ENCODE measurements at places on chromosomes 4 and X. TPM values are rescaled to one million over a fixed set of nuclear protein-coding genes. Genes with fewer than 3 reads are reported as not detected.

Gene CD38
- 55.1 TPM for total RNA-seq

DNA sequence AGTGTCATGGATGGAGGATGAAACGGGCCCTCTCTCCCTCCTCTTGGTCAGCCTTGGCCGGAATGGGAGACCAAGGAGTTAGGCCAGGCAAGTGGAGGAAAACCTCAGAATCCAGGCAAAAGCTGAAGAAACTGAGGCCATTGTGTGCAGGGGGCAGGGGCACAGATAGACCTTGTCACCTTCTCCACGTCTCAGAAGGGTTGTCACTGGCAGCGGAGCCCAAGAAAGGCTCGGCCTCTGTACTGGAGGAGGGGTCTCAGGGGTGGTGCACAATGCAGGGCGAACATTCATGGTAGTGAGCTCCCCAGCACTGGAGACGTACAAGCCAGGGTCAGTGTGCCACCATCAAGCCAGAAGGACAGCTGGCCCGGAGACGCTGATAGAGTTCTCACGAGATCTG, 139.5 kb downstream of the CPZ start:
- H3K27me3 ChIP-seq = no peaks in the 10 kb centered on the region
- H3K27ac ChIP-seq = no peak overlapping the region
- no peaks in the 10 kb centered on the region for H3K36me3 ChIP-seq
- DNase-seq = peak; percentile 49
- H3K4me3 ChIP-seq = no peak overlapping the region
- no peaks in the 10 kb centered on the region for H3K4me1 ChIP-seq

GRCh38 chr4:71532407-71532806, 193.6 kb downstream of the SLC4A4 start:
- no peaks in the 10 kb centered on the region for H3K27me3 ChIP-seq
- no peak for DNase-seq
- H3K4me1 ChIP-seq = no peaks in the 10 kb centered on the region
- no peak overlapping the region for H3K27ac ChIP-seq

Gene MID2
- total RNA-seq = 10.1 TPM

- H3K4me1 ChIP-seq = no peaks in the 10 kb centered on the region
- no peak overlapping the region for H3K4me3 ChIP-seq
- H3K36me3 ChIP-seq = no peaks in the 10 kb centered on the region
- H3K27ac ChIP-seq = no peak overlapping the region
- H3K27me3 ChIP-seq = no peaks in the 10 kb centered on the region
These were observed 21.7 kb upstream of the CD40LG start for GRCh38 chrX:136626237-136626636.

DNA sequence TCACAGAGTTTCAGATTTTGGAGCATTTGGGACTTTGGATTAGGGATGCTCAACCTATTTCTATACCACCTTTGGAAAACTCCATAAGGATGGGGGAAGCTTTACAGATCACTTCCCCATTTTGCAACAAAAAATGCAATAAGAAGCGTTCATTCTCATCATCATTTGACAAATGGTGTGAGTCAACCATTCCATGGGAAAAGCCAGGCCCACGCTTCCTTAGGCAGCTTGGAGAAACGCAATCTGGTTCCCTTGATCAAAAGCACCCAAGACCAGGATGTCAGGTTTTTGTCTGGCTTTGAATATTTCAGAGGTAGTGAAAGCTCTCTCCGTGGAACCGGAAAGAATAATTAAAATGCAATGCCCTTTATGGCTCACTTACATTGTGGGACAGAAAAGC, 79.3 kb upstream of the C4orf50 start:
- H3K4me1 ChIP-seq = no peaks in the 10 kb centered on the region
- H3K4me3 ChIP-seq = no peak overlapping the region
- H3K27ac ChIP-seq = no peak overlapping the region
- H3K27me3 ChIP-seq = no peaks in the 10 kb centered on the region
- DNase-seq = no peak

DNA sequence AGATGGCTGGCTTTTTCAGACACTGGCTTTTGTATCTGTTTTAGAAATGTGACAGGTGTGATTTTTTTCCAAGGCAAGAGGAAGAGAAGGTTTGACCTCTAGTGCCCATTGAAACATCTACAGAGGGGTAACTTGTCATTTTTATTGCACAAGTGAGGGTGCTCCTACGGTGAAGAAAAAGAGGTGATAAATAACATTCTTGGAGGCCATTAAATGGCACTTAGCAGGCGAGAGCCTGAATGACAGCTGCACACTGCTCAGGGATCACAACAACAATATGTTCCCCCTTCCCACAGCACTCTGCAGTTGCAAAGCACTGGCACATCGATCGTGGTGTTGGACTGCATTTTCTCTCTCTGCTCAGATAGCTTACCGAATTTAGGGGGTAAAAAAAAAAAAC, 22.9 kb downstream of the FAM184B start:
- no peaks in the 10 kb centered on the region for H3K4me1 ChIP-seq
- H3K36me3 ChIP-seq = no peaks in the 10 kb centered on the region
- H3K27me3 ChIP-seq = no peaks in the 10 kb centered on the region
- no peak overlapping the region for H3K27ac ChIP-seq

GRCh38 chr4:53921856-53922255, 142.5 kb downstream of the CHIC2 start:
- H3K4me3 ChIP-seq = no peak overlapping the region
- H3K27ac ChIP-seq = no peak overlapping the region
- no peaks in the 10 kb centered on the region for H3K36me3 ChIP-seq

Gene PDE5A
- total RNA-seq = 9.6 TPM

- no peak for DNase-seq
- no peaks in the 10 kb centered on the region for H3K27me3 ChIP-seq
- no peak overlapping the region for H3K4me3 ChIP-seq
These were observed 15.5 kb upstream of the HSD17B11 start for GRCh38 chr4:87406462-87406861.

Gene RTL9
- total RNA-seq = not detected
